ENCODE measurements at places on chromosomes 16 and 17.

DNA sequence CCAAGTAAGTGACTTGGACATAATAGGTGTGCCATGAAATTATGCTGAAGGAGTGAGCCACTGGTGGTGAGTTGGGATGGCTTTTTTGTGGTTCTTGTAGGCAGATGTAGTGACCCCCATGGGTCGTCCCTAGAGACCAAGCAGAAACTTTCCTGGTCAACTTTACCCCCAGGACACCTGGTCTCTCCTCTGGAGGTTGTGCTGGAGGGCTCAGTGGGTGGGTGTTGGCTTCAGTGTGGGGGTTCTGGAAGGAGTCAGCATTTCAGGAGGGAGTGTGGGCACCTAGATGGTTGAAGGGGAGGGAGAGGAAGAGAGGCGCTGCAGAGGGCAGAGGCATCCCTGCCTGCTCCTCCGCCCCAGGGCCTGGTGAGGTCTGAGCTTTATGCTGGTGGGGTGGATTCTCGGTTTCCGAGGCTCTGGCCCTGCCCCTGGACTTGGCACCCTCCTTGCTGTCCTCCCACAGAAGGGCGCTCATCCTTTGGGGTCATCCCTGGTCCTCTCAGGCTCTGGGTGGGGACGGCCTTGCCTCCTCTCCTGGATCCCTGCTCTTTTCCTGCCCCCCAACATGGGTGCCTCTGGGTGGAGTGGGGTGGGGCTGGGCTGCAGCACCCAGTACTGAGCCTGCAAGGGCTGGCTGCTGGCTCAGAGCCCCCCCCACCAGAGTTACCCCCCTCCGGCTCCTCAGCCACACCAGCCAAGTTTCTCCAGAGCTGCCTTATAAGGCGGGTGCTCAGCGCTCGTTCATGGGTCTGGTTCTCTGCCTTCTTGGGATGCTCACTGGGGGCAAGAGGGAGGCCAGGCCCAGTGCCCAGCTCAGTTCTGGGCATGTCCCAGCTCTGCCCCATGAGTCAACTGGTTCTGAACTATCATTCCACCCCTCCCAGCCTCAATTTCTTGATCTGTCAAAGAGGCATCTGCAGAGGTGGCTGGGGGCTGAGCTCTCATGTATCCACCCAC is 266.8 kb downstream of the SEC14L1 start:
- DNase-seq = no peak

- DNase-seq = no peak
Observed at GRCh38 chr17:63679214-63679613, 20.7 kb downstream of the LIMD2 start.

DNA sequence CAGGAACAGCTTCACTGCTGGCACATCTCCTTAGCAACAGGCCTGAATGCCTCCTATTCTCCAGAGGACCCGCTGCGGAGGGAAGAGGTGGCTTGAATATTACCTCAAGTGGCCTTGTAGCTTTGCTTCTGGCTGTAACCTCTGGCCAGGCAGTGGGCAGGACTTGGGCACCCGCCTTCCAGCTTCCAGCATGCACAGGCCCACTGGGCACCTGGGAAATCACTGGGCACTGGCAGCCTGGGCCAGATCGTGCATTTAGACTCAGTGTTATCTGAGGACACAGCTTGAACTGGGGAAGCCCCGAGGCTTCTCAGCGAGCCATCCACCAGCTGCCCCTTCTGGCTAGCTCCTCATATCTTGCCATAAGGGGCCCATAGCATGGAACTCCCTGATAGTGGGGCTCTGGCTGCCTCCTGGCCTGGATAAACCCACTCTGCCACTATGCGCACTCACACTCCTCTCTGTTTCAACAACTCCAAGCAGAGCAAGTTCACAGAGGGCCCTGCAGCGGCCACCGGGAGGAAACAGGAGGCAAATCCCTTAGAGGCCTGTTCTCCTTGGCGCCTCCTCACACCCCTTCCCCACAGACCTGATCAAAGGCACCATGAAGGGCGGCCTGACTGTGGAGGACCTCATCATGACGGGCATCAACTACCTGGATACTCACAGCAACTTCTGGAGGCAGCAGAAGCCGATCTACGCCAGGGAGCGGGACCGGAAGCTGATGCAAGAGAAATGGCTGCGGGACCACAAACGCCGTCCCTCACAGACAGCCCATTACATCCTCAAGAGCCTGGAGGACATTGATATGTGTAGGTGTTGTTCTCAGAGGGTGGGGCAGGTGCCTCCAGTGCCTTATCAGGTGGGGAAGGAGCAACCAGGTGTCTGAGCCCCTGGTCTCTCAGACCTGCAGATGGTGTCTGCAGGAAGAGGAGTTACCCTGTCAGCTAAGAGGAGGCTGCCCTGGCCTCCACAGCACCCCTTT is 7.8 kb downstream of the ODAD4 start:
- DNase-seq = no peak

DNA sequence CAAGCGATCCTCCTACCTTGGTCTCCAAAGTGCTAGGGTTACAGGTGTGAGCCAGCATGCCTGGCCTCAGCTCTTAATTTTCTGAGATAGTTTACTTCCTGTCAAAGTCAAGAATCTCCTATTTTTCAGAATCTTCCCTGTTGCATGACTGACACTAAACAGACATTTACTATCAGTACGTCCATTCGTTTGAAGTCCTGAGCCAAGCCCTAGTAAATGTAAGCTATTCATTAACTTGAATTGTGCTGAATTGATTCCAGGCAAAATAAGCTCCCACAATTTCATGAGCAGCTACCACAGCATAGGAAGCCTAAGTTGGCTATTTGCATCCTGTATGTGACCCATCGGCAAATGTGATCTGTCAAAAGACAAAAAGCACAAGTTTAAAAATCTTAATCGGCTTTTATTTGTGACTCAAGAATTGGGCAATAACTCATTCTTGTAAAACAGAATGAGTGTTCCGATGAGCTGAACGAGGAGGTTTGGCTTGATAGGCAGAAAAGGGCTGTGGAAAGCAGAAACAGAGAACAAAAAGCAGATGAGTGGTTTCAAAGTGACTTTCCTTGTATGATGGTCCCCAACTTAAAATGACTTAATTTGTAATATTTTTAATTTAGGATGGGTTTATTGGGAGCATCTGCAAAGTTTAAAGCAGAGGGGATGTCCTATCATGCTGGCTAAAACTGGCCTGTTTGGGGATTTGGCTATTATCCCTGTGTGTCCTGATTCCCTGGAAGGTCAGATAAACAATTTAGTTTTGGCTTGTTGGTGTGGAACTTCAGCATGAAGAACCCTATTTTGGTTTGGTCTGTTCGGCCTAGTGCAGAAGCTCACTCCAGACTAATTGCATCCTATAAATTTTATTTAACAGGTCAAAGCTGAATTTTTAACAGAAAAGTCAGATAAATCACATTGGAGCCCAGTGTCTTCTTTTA is 14.2 kb downstream of the RNF112 start:
- no peak for DNase-seq

GRCh38 chr16:85363881-85364280 is 249.2 kb upstream of the GSE1 start:
- no peak for DNase-seq

DNA sequence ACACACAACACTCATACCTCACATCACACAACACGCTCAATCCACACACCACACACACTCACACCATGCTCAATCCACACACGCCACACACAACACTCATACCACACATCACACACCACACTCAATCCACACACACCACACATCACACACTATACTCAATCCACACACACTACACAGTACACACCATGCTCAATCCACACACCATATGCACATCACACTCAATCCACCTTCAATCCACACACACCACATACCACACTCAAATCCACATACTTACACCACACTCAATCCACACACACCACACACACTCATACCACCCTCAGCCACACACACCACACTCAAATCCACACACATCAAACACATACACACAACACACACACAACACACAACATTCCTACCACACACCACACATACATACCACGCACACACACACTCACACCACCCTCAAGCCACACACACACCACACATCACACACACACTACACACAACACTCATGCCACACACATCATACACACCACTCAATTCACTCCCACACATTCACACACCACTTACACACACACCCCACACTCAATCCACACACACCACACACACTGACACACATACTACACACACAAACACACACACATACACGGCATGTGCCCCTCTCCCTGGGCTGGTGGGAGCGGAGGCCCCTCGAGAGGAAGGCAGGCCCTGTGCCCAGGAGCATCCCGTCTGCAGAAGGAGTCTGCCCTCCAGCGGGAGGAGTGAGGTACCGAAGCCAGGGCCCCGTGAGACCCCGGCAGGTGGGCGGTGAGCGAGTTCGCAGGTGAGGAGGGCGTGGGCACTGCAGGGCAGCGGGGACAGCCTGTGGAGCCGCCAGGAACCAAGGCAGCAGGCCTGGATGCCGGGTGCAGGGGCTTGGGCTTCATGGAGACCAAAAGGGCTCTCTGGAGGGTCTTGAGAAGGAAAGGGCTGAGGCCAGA is 33.1 kb upstream of the RPTOR start:
- no peak for DNase-seq

DNA sequence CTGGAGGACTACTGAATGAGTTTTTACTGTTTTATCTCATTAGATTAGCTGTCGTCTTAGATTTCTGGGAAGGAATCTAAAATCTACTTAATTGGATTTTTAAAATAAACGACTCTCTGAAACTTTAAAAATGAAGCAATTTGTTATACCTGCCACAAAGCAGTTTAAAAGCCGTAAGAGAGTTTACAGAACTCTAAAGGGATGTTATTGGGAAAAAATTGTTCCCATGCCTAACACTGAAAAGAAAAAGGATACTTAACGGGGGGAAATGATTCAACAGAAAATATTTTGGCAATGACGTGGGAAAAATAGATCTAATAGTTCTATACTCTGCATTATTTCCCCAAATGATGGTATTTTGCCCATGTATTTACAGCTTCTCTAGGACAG is 27.0 kb downstream of the ARHGAP17 start:
- no peak for DNase-seq

DNA sequence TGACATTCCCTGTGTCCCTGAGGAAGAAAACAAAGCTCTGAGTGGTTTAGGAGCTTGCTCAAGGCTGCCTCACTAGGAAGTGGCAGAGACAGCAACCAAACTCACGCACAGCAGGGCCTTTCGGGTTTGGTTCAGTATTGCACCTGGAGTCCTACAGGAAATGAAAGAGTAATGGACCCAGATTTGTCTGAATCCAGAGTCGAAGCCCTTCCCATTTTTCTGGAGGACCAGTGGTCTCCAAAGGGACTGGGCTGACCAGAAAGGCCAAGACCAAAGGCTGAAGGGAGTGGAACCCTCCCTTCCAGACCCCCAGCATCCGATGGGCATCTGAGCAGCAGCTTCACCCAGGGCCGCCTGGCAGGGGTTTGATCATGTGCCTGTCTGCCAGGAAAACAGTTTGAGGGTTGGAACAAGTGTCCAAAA is 85.5 kb upstream of the RPL38 start:
- no peak for DNase-seq

- no peak for DNase-seq
Observed at GRCh38 chr16:47057630-47057993, 84.1 kb upstream of the DNAJA2 start.

- DNase-seq = no peak
Observed at GRCh38 chr16:65634291-65634690, 512.4 kb upstream of the CDH11 start.

DNA sequence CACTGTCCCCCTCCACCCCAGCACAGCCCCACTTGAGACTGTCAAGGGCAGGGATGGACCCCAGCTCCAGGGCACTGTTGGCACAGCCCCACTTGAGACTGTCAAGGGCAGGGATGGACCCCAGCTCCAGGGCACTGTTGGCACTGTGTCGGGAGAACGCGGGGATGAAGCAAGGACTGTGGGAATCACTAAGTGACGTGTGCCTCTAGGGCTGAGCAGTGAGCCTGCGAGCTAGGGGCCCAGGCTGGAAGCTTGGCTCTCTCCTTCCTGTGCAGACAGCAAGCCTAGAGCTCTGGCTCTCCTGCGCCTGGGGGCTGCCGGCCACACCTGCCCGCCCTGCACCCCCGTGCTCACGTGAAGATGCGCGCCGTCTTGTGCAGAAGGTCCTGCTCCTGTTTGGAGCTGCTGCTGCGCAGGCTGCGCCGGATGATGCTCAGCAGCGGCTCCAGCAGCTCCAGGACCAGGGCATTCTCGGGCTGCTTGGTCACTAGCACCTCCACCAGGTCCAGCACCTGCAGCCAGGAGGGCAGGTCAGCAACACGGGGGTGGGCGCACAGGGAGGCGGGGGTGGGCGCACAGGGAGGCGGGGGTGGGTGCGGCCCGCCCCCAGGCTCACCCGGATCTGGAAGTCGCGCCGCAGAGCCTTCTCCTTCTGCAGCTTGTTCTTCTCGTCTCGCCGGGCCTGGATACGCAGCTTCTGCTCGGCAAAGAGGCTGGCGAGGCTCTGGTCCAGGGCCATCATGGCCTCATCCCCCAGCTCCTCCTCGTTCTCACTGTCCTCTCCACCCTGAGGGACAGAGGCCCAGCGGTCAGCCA is 10.8 kb downstream of the MYBBP1A start:
- DNase-seq = no peak

- DNase-seq = no peak
Observed at GRCh38 chr17:45246861-45247428, 14.9 kb downstream of the SPATA32 start.

DNA sequence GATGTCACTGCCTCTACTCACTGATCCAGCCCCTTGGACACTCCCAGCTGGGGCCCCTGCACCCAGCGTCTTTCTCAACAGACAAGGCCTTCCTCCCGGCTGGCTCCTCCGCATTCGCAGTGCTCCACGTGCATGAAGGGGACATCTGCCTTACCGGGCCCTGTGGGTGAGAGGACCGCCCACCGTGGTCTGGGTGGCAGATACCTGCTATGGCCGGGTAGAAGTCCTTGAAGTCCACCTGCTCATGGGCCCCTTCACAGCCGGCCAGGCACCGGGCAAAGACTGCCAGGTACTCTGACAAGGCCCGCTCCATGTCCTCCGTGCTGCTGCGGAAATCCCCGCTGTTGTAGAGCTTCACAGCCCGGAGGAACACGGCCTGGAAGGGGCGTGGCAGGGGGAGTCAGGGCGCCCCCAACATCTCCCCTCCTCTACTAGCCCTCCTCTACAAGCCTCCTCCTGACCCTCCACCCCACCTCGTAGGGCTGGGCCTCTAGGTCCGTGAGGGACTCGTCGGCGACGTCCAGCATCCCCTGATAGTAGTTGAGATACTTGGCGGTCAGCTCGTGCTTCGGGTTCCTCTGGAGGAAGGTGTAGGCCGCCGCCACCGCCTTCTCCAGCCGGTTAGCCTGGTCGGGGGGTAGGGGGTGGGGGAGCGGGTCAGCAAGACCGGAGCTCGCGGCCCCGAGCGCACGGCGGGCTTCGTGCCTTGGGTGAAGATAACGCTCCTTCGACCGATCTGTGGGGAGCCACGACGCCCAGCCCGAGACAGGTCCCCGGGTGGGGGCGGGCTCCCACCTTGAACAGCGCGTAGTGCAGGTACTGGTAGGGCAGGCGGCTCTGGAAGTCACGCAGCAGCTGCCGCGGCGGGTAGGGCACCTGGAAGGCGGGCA is 845 bp downstream of the P3H4 start:
- DNase-seq = no peak

DNA sequence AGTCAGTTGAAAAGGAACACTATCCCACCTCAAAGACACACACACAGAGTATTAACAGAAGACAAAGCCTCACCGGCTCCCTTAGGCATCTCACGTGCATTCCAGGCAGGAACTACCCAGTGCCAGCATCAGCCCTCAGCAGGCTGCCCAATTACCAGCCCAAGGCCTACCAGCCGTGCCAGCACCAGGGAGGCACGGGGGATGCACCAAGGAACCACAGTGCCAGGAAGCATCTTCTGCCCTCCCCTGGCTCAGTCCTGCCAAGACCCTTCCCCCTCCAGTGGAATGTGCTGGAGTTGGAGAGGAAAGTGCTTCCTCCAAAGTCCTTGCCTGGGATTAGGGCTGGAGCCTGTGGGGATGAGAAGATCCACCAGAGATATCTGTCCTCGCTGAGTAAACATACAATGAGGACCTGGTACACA is 11.0 kb upstream of the KRT19 start:
- DNase-seq = peak; percentile 76

- no peak for DNase-seq
Observed at GRCh38 chr16:88965411-88965810, 11.6 kb downstream of the CBFA2T3 start.

Measured in HepG2 (cell line).